ENCODE measurements at places on chromosomes 11 and 22. TPM values are rescaled to one million over a fixed set of nuclear protein-coding genes. Genes with fewer than 3 reads are reported as not detected.

Gene RNF141
- total RNA-seq = 21.5 TPM

Gene CFAP300
- total RNA-seq = 5.1 TPM

Gene KCNK4
- total RNA-seq = not detected

Gene OR4A16
- total RNA-seq = not detected

Gene PGR
- total RNA-seq = under 0.01 TPM

Gene FAM111B
- total RNA-seq = 15.2 TPM

Gene BIRC3
- total RNA-seq = 0.37 TPM

Gene MMP12
- 0.59 TPM for total RNA-seq

Gene MPEG1
- under 0.01 TPM for total RNA-seq

Gene MUC5AC
- total RNA-seq = not detected

Gene CDC42EP1
- total RNA-seq = 26.5 TPM

Gene DDI1
- total RNA-seq = not detected

Gene MS4A6A
- total RNA-seq = not detected

Gene ZNF195
- 23.9 TPM for total RNA-seq

Gene C11orf87
- not detected for total RNA-seq

Gene TPBGL
- not detected for total RNA-seq

Gene F2
- total RNA-seq = not detected

Gene HMBS
- total RNA-seq = 13.5 TPM

Gene PPP2R5B
- total RNA-seq = 8.2 TPM

Gene TRABD
- 24.3 TPM for total RNA-seq

All from subcutaneous preadipocyte (primary cell).